T-helper 1 cell (primary cell): ENCODE measurements at places on chromosomes 7 and 10.

DNA sequence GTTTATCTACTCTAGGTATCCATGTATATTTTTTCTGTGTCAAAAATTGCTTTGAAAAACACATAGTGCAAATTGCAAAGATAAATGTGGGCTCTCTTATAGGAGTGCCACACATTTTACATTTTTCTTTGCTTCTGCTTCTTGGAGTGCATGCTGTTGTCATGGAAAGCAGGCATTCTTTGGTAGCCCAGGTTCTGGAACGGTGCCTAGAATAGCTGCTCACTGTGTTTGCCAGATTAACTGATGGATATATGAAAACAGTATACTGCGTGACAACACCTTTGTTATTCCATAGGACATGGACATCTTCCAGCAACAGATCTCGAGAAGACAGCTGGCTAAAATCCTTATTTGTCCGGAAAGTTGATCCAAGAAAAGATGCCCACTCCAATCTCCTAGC, 13.4 kb downstream of the NIPSNAP2 start:
- DNase-seq, result no peak

GRCh38 chr7:102412548-102412947, 16.4 kb downstream of the PRKRIP1 start:
- DNase-seq, result peak; percentile 34

GRCh38 chr10:97683556-97684367, 3.3 kb downstream of the AVPI1 start:
- no peak for DNase-seq

- DNase-seq, result no peak
Observed at GRCh38 chr7:112806156-112806555, 16.0 kb upstream of the TMEM168 start.

GRCh38 chr10:94677691-94678090, 5.8 kb upstream of the CYP2C18 start:
- no peak for DNase-seq

GRCh38 chr10:57884965-57885617, 382.6 kb downstream of the IPMK start:
- DNase-seq, result no peak

GRCh38 chr7:139708541-139708940, 69.3 kb downstream of the HIPK2 start:
- no peak for DNase-seq

DNA sequence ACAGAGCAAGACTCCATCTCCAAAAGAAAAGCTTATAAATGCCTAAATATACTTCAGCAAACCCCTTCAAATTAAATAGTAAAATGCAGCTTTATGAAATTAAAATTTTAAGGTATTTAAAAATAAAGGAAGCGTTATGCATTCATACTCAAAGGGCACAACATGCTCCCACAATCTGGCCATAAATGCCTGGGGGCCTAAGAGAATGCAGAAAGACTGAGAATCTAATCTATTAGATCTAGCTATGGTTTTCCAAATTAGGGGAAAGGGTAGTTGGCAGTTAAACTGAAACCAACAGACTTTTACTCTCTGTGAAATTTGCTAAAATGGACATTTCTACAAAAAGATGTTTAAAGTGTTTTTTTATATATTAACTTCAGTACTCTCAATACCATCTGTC, 40.6 kb downstream of the SORBS1 start:
- DNase-seq, result no peak

- no peak for DNase-seq
Observed at GRCh38 chr10:129389194-129389593, 77.8 kb upstream of the MGMT start.

GRCh38 chr10:113042868-113043267, 92.8 kb downstream of the TCF7L2 start:
- DNase-seq, result no peak

- DNase-seq, result no peak
Observed at GRCh38 chr10:62614389-62615157, 189.9 kb upstream of the ADO start.

GRCh38 chr7:714251-714671, 12.2 kb upstream of the DNAAF5 start:
- DNase-seq, result no peak

GRCh38 chr10:23402856-23403255, 36.0 kb upstream of the OTUD1 start:
- DNase-seq, result no peak

GRCh38 chr10:82653244-82654155, 778.5 kb downstream of the NRG3 start:
- no peak for DNase-seq
